ENCODE measurements at places on chromosomes 1 and 21.

- DNase-seq: no peak
These were observed 173.4 kb downstream of the TOMM20 start for GRCh38 chr1:234955107-234955731.

GRCh38 chr1:40648200-40648599 is 17.3 kb downstream of the RIMS3 start:
- no peak for DNase-seq

DNA sequence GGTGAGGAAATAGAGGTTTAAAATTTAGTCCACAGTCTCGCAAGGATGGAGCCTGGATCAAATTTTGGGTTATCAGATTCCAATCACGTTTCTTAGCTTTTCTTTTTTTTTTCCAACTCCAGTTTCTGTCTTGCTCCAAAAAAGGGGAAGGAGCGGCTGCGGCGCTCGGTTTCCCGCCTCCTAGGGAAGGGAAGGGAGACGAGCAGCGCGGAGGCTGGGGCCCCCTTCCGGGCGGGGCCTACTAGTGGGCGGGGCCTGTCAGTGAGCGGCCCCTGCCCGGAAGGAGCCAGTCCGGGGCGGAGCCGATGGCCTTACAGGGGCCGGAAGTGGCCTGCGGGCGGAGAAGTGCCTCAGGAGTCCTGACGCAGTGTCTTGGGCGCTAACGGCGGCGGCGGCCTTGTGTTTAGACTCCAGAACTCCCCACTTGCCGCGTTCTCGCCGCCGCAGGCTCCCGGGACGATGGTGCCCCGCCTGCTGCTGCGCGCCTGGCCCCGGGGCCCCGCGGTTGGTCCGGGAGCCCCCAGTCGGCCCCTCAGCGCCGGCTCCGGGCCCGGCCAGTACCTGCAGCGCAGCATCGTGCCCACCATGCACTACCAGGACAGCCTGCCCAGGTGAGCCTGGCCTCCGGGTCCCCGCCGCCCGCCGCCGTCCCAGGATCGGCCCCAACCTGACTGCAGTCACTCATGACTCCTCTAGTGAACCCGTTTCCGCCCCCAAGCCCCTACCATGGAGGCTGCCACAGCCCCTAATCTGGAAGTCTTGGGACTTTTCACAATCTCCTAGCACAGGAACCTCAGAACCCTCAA is at the start of gene CPT2:
Gene CPT2 (plus strand): TSS at position 340 of the 806 bp plus-strand sequence. CDS start 120 bp downstream, at position 460.
- DNase-seq: peak; percentile 89

- peak; percentile 3 for DNase-seq
These were observed 36.3 kb upstream of the CITED4 start for GRCh38 chr1:40898431-40898901.

- no peak for DNase-seq
These were observed 1.1 kb upstream of the COL11A1 start for GRCh38 chr1:103109311-103109920.

DNA sequence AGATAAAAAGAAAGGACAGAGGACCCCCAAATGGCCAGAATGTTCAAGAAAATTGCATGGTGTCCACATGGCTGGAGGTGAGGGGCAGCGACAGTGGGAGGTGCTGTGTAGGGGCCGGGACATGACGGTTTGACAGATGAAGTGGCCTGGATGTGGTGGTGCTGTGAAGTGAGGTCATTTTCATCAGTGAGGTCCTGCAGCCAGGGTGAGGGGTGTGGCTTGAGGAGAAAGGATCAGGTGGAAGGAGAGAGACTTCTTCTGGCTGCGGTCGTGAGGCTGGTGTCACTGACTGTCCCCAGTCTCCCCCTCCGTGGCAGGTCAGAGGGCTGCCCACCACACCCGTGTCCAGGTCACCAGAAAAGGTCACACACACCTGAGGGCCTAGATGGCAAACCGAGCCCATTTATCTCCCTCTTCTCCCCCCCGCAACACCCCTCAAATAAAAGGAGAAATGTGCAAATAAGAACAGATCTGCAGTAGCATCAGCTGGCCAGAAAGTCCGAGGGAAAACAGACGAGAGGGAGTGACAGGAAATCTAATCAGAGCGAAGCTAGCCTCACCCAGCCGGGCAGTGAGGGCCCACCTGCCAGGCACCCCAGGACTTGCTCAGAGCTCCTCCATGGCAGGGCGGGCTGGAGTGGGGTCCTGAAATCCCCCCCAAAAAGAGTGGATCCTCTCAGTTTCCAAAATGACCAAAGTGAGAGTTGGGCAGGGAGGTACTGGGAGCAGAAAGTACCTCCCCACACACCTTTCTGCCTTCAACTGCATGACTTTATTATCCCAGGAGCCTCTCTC is 148.5 kb upstream of the EDN2 start:
- no peak for DNase-seq

GRCh38 chr1:157948312-157949073 is 45.0 kb upstream of the KIRREL1 start:
- DNase-seq: no peak

GRCh38 chr1:6245869-6246496 is 2.0 kb downstream of the HES3 start:
- no peak for DNase-seq

GRCh38 chr1:247656221-247656875 is 23.2 kb downstream of the OR13G1 start:
- DNase-seq: no peak

DNA sequence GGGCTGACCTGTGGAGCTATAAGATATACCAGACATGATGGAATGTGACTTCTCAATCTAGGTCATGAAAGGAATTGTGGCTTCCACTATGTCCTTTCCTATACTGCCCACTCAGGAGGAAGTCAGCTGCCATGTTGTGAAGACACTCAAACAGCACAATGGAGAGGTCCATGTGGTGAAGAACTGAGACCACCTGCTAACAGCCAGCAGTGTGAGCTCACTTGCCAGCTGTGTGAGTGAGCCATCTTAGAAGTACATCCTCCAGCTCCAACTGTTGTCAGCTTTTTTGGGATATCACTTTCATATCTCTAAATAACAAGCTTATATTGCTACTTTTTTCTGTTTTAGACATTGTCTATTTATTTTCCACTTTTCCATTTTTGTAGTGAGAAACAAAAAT is 29.7 kb downstream of the OLFML3 start:
- DNase-seq: no peak

GRCh38 chr1:92862605-92863004 is 30.8 kb downstream of the RPL5 start:
- DNase-seq: no peak

DNA sequence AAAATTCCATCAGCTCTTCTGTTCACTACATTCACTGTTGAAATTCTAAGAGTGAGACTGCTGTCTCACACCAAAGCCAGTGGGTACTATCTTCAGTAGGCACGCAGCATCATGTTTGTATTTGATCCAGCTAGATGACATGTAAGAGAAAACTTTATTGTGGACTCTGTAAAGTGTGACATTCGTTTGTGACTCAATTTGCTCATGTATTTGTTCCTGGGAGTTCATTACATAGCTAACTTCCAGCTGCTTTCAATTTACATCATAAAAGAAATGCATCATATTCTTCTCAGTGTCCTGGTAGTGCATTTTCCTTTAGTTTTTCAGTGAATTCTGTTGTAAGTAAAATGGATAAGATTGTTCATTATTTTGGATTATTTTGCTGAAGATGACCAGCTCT is 31.4 kb downstream of the CTH start:
- DNase-seq: no peak

GRCh38 chr1:16905868-16906702 is 10.3 kb downstream of the RNU1-2 start:
- no peak for DNase-seq

DNA sequence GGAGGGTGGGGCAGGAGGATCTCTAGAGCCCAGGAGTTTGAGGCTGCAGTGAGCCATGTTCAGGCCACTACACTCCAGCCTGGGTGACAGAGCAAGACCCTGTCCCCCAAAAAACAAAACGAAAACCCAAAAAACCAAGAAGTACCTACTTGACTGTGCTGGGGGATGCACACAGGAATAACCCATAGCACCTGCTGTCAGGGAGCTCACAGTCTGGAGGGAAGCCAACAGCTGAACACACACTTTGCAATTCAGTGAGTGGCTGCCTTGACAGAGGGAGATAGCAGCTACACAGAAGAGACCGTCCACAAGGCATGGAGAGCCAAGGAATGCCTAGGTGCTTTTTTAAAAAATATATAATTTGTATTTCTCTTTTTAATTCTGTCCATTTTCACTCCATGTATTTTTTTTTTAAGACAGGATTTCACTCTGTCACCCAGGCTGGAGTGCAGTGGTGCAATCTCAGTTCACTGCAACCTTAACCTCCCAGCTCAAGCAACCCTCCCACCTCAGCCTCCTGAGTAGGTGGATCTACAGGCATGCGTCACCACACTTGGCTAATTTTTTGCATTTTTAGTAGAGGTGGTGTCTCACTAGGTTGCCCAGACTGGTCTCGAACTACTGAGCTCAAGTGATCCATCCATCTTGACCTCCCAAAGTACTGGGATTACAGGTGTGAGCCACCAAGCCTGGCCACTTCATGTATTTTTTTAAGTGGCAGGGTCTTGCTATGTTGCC is 68.7 kb downstream of the NID1 start:
- no peak for DNase-seq

DNA sequence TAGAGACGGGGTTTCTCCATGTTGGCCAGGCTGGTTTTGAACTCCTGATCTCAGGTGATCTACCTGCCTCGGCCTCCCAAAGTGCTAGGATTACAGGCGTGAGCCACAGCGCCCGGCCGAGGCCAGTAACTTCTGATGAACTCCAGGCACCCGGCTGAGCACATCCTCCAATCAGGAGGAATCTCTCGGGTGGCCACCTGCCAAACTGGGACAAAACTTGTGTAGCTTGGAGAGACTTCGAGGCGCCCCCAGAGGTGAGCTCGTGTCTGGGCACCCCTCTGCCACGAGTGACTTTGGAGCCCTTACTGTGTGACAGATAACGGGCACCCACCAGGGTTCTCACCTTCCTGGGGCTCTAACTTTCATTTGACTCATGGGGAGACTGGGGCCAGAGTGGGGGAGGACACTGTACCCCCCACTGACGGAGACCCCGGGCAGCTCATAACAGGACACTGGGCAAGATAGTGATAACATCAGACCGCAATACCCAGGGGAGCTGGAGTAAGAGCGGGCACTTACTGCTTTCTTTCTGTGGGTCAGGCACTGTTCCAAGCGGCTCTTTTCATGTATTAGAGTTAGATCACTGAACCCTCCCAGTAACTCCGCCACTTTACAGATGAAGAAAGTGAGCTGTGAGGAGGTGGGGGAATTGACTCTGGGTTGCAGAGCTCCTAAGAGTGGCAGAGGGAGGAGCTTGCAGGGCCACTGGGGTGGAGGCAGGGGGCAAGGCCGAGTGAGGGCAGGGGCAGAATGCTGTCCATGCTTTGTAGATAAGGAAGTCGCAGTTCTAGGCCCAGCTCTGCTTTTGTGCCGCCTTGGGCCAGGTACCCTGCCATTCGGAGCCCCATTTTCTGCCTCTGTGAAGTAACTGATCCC is 1.9 kb upstream of the PADI2 start:
- no peak for DNase-seq

GRCh38 chr1:53604291-53604919 is 134.6 kb downstream of the GLIS1 start:
- no peak for DNase-seq

DNA sequence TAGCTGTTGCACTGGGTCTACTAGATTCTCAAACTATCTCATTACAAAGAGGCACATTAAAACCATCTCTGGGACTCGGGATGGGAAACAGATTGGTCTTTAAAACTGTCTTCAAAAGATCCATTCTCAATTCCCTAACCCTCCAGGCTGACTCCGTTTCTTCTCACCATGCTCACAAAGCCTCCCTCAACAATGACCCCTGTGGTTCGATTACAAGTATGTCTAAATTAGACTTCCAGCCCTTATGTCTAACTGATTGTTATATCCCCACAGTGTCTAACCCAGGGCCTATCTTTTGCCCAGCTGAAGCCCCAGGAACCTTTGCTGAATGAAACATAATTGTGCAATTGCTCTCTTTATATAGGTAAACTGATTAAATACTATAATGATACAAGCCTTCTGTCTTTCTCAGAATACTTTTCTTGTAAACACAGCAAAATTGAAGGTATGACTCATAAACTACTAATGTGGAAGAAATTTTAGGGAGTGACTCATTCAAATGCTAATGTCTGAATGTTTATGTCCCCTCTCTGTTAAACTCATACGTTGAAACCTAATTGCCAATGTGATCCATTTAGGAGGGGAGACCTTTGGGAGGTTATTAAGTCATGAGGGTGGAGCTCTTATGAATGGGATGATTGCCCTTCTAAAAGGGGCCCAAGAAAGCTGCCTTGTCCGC is 65.6 kb upstream of the DAB1 start:
- DNase-seq: no peak

DNA sequence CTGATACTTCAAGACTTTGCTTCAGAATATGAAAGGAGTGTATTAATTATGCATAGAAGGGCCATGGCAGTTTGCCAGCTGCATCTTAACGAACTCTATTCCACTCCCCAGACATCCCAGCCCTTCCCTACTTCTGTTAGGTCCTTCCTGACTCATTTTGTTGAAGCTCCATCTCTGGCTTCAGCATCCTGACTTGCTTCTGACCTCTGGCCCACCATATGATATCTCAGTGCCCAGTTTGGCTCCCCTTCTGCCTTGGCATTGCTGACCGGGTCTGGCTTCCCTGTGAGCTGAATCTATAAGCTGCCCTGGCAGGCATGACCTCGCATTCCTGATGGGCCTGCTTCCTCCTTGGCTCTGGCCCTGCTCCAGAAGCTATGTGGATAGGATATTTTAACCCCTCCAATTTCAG is 27.6 kb upstream of the ARHGAP29 start:
- no peak for DNase-seq

DNA sequence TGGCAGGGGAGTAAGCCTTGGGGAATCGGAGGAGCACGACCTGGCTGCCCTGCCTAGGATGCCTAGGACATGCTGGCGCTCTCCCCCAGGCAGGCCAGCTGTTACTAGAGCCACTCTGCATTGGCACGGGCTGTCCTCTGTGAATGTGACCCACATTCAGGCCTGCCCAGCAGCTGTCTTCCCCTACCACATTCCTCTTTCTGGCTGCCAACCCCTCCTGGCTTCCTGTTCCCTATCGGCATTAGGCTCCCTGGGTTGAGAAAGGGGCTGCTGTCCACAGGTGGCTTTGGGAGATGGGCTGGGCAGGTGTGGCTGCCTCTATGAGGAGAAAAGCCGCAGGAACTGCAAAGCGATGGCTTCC is 2.3 kb upstream of the NFASC start:
- no peak for DNase-seq

- no peak for DNase-seq
These were observed 10.4 kb downstream of the CLEC20A start for GRCh38 chr1:178486100-178487069.

DNA sequence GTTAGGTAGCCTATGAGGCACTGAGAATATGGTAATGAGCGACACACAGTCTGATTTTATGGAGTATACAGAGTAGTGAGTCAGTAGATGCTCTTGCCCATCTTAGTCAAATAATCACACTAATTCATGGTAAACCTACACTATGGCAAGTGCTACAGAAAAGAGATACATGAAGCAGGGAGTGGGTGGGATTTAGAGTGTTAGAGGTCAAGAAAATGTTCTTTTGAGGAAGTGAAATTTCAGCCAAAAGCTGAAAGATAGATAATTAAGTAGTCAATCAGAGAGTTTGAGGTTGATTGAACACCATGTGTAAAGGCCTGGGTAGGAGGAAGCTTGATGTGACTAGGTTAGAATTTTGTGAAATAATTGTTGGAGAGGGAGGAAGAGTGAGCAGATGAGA is 14.7 kb downstream of the MDM4 start:
- no peak for DNase-seq

- DNase-seq: no peak
These were observed 998.6 kb upstream of the NCAM2 start for GRCh38 chr21:19999369-20000272.
